ENCODE measurements at places on chromosomes 13 and 19.
A peak's percentile ranks its signal among the peaks of the same experiment; 100 is the strongest.

- no peak for DNase-seq
These were observed 3.9 kb downstream of the WIZ start for GRCh38 chr19:15445807-15446376.

GRCh38 chr13:112509190-112509589 lies 78.8 kb downstream of the TUBGCP3 start:
- DNase-seq = no peak

GRCh38 chr19:37925212-37925611 lies 18.2 kb downstream of the SIPA1L3 start:
- DNase-seq = no peak

DNA sequence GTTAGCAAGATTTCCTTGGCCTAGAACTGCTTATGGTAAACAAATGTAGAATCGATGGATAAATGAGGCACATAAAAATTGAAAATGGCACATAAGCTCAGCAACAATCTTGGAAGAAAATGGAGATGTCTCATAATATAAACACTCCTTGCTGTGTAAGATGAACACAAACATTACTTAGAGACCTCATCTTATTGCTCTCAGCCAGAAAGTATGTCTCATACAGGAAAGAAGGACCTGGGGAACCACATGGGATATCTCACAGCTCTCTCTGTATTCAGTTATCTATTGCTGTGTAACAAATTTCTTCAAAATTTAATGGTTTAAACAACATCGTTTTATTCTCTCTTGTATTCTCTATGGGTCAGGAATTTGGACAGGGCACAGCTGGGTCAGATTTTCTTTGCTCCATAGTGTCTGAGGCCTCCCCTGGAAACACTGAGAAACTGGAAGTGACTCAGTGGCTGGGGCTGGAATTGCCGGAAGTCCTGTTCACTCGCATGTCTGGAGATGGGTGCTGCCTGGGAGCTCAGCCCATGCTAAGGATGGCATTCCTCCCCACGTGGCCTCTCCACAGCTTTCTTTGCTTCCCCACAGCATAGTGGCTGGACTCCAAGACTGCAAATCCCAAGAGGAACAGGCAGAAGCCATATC lies 105.1 kb downstream of the NUFIP1 start:
- no peak for DNase-seq

- DNase-seq = peak; percentile 40
These were observed 25.4 kb downstream of the ALG5 start for GRCh38 chr13:36973621-36974295.

GRCh38 chr19:18601875-18602274 lies 4.7 kb downstream of the CRLF1 start:
- no peak for DNase-seq

DNA sequence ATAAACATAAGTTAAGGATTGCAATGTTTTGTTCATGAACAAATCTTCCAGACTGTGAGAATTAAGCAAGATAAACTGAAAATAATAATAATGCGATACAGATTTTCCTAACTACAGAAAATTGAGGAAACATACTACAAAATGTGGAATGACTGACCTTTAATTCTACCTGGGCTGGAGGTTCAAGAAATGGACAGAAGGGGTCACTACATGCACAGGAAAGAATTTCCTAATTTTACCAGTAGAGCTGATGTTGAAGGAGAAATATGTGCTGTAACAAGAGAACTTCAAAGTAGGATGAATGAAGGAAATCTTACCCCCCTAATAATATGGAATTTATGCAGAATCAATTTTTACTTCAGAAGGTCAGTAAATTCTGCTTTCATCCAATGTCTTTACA lies 62.3 kb downstream of the ZNF627 start:
- peak; percentile 61 for DNase-seq

- DNase-seq = no peak
These were observed 7.9 kb downstream of the MLLT1 start for GRCh38 chr19:6271721-6272410.

DNA sequence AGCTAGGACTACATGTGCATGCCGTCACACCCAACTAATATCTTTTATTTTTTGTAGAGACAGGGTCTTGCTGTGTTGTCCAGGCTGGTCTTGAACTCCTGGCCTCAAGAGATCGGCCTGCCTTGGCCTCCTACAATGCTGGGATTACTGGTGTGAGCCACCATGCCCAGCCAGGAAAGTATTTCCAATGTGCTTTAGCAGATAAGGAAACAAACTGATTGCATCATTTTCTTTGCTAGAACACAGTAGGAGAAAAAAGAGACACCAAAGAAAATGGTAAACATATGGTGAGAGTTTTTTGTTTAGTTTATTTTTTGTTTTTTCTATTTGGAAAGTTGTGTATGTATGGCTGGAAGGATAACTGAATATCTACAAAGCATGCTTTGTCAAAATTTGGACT lies 46.9 kb upstream of the AKAP11 start:
- no peak for DNase-seq

DNA sequence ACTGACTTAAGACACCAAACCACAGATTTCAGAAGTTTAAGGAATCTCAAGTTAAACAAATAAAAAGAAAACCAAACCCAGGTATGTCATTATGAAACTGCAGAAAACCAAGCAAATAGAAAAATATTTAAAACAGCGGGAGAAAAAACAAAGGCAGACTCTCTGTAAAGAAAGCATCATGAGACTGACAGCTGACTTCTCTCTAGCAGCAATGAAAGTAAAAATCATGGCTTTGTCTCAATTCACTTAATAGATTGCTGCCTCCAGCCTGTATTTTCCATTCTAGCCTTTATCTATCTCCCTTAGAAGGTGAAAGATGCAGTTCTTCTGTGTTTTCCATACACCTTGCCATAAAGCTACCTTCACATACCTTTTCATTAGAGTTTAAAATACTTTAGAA lies 131.1 kb upstream of the IPO5 start:
- no peak for DNase-seq

GRCh38 chr19:40756502-40757110 lies 5.6 kb downstream of the SNRPA start:
- no peak for DNase-seq

DNA sequence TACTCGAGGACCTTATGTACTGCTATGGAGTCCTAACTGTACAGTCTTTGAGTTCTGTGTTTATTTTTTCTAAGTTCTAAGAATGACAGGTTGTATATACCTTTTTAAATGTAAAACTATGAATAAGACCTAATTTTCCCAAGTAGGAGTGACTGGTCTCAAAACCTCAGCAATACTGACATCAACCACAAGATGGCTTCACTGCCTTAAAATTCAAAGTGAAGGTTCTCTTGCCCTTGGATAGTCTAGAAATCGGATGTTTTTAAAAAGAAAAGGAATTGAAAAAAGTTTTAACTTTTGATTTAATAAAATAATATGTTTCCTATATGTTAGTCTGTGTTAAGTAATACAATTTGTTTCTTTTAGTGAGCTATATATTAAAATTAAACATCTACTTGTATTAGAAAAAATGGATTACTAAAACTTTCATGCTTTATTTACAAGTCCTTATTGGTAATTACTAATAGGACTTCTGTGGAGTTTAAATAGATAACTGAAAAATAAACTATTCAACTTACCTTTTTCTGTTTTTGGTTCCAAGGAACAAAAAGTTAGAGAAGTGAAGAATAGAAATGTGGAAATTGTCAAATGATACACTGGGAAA lies 52.0 kb downstream of the TDRD3 start:
- DNase-seq = peak; percentile 11

DNA sequence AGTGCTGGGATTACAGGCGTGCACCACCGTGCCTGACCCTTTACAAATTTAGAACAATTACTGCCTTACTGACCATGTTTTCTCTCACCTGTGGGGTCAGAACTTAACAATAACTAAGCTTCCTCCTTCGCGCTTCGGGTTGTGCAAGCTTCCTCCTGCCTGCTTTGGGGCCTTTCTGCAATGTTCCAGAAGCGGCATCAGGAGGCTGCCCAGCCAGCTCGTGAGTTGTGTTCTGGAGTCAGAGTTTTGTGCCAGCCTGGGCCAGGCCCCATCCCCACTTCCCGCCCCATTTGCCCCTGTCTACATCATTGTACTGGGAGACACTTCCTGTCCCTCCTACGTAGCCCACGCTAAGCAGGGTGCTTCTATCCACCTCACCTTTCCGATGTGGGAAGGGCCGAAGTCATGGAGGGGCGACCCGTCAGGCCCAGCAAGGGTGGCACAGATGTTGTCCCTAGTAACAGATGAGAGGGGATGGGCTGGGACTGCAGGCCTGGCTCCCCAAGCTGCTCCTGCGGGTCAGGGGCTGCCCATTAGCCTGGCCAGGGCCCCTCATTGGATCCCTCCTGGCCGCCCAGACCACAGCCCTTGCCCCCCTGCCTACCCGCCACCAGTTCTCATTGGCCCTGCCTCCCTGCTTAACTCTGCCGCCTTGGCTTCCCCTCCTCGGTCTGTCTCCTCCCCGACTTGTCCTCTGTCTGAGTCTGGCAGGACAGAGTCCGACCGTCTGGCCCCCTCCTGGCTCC lies 13.4 kb downstream of the UHRF1 start:
- DNase-seq = no peak

- DNase-seq = no peak
These were observed 58.5 kb downstream of the CEBPG start for GRCh38 chr19:33432015-33432414.

DNA sequence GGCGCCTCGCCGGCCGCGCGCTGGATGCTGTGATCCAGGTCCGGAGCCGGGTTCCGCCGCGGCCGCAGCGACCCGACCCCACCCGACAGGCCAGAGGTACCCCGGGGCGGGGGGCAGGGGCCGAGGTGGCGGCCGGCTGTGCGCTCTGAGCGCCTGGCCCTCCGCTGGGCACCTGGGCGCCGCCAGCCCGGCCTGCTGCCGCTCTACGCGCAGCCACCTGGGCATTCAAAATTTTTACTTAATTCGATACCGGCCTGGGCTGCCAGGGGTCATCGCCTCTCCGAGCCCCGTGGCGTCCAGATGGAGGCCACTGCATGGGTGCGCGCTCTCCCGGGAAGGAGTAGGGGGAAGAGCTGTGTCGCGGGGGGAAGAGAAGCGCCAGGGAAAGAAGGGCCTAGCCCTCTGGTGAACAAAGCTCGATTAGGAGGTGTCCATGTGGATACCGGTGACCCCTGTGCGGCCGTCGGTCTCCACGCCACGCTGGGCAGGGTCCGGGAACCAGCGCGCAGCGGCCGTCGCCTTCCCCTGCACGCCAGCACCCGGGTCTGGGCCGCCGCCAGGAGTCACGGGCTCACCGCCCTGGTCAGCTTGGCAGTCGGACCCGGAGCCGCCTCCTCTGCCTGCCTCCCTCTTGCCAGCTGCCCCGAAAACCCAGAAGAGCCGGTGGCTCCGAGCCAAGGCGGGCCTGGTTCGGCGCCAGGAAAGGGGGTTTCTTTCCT lies 666 bp downstream of the BIVM start:
- DNase-seq = peak; percentile 47

- peak; percentile 73 for DNase-seq
These were observed 6.3 kb upstream of the ZNF69 start for GRCh38 chr19:11881151-11881800.

- peak; percentile 72 for DNase-seq
These were observed at the start of gene GSX1 for GRCh38 chr13:27792393-27793218. Gene GSX1, plus strand, starts transcription at chr13:27792483. Its CDS starts 208 bp downstream, at chr13:27792691.

GRCh38 chr19:49069026-49069425 lies 3.5 kb downstream of the KCNA7 start:
- DNase-seq = no peak

DNA sequence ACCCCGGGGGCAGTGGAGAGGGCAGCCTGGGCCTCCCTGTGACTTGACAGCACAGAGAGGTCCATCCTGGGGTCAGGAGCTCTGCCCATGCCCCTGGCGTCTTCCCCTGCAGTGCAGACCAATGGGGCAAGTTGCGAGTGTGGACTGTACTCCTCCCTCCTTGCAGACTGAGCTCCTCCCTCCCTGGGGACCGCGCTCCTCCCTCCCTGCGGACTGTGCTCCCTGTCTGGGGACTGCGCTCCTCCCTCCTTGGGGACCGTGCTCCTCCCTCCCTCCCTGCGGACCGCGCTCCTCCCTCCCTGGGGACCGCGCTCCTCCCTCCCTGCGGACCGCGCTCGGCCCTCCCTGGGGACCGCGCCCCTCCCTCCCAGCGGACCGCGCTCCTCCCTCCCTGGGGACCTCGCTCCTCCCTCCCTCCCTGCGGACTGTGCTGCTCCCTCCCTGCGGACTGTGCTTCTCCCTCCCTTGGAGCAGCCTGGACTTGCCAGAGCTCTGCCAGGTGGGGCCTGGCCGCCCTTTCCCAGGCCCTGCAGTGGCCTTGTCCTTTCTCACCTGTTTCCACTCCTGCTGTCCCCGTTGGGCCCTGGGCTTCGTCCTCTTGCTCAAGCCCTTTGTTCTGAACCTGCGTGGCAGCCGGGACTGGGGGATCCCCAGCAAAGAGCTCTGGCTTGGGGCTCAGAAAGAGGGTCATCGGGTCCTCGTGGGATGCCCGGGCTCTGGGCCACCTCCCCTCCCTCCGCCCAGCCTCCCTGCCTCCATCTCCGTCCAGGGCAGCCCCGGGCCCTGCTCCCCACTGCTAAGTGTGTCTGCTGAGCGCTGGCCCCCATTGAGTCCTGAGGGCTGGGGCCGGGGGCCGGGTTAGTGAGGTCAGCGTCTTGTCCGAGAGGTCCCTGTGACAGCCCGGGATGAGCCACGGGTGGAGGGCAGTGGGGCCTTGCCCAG lies 6.8 kb downstream of the GAMT start:
- DNase-seq = no peak

Measured in GM13976 (cell line).